ENCODE measurements at places on chromosomes 5 and 9.

DNA sequence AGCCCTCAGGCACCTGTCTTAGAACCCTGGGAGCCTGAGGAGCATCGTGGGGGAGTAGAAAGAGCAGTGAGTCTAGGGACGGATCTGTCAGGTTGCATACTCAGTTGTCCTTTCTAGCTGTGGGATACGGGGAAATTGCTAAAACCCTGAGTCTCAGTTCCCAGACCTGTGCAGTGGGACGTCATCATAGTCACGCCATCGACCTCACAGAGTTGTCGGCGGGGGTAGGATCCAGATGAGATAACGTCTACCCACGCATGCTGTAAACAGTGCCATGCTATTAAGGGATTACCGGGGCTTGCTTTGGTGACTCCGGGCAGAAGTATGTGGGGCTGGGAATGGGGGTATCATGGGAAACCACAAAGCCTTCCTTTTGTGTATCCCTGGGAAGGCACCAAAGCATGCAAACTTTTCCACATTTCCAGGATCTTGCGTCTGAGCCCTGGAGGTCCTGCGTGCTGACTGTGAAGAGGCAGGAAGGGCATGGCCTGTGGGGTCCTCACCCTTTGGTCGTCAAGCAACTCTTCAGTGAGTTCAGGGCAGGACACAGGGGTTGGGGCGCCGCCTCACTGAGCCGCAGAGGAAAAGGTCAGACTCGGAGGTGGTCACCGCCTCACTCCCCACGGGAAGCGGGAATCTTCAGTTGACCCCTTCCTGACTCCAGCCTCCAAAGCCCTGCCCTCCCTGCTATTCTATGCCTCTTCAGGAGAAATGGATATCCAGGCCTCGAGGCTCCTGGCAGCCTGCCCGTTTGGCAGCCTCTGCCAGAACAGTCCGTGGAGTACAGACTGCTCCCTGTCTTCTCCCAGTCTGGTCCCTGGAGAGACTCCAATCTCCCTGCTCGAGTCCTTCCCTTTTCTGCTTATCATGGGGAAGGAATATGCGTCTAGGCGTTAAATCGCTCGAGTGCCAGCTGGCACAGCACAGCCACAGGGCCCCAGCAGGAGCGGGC lies 186.8 kb upstream of the KLF9 start:
- no peak for DNase-seq

- DNase-seq = peak; percentile 65
These were observed 19.7 kb downstream of the CAMSAP1 start for GRCh38 chr9:135887585-135888050.

- no peak for DNase-seq
These were observed 333.6 kb upstream of the DAB2 start for GRCh38 chr5:39758426-39758825.

GRCh38 chr5:172648755-172649154 lies 7.7 kb downstream of the NEURL1B start:
- DNase-seq = no peak

- no peak for DNase-seq
These were observed 54.7 kb downstream of the GAS1 start for GRCh38 chr9:86892576-86892975.

DNA sequence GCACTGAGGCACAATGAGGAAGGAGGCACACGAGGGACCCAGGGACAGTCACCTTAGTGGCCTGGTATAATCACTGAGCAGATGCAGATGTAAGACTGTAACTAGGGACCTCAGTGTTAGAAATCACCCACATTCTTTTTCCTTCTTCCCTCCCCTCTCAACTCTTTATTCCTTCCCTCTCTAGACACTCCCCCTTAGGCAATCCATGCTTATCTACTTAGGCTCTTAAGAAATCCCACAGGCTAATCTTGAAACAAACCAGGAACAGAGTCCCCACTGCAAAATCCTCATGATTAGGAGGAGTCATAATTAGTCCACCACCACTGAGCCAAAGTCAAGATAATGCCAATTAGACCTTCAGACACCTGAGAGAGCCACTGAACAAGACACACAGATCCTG lies 84.7 kb downstream of the ELAVL2 start:
- DNase-seq = no peak

DNA sequence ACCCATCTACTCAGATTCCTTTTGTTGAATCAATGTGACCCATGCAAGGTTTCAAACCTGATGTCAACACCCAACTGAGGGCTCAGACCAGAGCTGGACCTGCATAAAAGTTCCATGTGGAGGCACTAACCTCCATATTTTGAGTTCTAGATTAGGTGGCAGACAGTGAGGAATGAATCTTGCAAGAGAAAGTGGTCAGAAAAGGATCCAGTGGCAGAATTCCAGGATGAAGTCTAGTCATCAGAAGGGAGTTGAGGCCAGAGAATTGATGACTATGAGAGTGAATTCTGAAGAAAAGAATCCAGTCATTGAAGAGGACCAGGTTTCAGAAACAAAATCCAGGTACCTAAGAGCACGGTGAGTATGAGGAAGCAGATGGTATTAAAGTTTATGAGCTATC lies 205.1 kb upstream of the RGMB start:
- DNase-seq = no peak

- no peak for DNase-seq
These were observed 61.3 kb upstream of the MOCS2 start for GRCh38 chr5:53170746-53171349.

GRCh38 chr9:93266521-93267001 lies 82.6 kb downstream of the WNK2 start:
- no peak for DNase-seq

DNA sequence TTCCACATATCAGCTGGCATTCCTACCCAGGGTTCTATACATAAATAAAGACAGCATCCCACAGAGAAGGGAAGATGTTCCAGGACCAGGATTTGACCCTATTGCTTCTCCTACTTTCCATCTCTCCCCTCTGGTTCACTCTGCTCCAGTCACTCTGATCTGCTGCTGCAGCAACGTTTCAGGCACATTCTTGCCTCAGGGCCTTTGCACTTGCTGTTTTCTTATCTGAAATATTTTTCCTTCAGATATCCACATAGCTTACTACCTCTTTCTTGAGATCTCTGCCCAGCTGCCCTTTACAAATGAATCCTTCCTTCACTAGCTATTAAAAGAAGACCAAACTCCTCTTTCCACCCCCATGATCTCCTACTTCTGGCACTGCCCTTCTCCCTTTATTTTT lies 204.5 kb downstream of the SPOCK1 start:
- no peak for DNase-seq

DNA sequence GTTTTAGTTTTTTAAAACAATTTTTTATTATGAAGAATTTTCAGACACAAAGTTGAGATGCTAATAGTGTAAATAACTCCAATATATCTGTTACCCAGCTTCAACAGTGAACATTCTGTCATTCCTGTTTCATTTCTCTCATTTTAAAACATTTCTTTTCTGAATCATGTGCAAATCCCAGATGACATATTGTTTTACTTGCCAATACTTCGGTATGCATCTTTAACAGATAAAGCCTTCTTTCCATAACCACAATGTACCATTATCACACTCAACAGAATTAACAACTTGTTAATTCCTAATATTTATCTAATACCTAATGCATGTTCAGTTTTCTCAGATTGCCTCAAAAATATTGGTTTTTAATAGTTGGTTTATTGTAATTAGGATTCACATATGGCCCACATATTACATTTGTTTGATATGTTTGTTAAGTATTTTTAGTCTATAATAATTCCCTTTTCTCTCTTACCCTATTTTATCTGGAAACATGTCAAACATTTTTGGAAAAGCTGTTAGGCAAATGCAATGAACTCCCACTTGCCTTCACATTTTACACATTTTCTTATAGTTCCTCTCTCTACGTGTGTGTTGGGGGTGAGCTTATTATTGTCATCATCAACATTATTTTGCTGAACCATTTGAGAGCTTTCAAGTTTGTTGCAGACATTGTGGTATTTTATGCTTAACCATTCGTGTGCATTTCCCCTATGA lies 58.7 kb upstream of the ANKRD55 start:
- no peak for DNase-seq

DNA sequence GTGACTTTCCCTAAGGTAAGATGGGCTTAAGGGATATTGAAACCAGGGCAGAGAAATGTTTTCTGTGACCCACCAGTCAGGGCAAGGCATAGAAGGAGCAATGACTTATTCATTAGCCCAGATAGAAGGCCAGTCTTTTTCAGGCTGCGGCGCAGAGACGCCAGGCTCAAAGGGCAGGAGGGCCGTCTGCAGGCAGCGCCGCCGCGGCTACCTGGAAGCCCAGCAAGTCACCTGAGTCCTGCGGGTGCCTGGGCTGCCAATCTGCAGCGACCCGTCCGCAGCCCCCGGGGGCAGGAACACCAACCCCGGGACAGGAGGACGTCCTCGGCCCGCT lies 322 bp upstream of the SH3GL2 start:
- no peak for DNase-seq

GRCh38 chr9:86753836-86754235 lies 193.5 kb downstream of the GAS1 start:
- DNase-seq = no peak

DNA sequence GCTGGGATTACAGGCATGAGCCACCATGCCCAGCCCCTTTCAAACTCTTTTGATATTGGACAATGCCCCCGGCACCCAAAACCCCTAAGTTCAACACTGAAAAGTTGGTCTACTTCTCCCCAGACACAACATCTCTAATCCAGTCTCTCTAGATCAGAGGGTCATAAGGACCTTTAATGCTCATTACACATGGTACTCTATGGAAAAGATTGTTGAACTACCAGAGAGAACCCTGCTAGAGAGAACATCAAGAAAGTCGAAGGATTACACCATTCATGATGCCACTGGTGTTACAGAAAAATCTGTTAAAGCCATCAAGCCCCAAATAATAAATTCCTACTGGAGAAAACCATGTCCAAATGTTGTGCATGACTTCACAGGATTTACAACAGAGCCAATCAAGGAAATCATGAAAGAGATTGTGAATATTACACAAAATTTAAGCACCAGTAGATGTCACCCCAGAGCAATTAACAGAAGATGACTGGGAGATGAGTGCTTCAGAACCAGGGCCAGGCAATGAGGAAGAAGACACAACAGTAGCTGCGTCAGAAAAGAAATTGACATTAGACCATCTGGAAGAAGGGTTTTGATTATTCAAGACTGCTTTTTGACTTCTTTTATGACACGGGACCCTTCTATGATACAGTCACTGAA lies 28.3 kb upstream of the NIPAL4 start:
- no peak for DNase-seq

DNA sequence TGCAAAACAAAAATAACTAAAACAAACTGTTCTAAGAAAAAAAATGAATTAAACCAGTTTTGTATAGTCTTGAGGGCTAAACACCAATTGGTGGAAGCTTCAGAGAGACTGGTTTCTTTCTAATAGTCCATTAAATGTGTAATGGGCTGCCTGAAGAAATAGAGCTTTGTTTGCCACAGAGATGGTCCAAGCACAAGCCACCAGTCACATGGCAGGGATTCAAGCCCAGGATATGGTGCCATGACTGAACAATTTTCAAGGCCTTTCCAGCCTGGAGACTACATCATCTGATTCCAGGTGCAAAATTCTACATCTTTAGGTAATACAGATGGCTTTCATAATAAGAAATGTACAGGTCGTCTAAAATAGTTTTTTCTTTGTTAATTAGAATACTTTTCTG lies 355.3 kb downstream of the NR2F1-AS1 start:
- DNase-seq = no peak

DNA sequence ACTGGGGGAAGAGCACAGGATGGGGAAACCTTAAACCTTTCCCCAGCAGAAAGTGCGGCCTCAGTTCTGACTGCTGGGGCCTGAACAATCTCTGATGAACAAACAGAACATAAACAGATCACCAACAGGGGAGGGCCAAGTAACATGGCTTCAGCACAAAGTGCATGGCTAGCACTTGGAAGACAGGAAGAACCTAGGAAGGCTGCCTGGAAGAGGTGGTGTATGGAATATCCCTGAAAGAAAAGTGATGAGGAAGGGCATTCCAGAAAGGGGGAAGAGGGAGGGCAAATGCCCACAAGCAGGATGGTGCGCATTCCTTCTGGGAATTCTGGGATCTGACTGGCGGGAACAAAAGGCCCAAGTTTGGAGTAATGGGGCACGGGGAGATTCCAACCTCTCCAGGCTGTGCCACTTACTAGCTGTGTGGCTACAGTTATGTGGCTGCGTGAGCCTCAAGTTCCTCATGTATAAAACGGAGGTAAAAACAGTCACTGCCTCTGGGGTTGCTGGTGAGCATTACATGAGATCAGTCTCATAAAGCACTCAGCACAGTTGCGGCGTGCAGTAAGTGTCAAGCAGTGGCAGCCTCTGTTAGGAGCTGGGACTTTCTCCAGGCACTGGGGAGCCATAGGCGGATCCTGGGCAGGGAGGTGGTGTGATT lies 1.6 kb downstream of the PDGFRB start:
- DNase-seq = no peak

DNA sequence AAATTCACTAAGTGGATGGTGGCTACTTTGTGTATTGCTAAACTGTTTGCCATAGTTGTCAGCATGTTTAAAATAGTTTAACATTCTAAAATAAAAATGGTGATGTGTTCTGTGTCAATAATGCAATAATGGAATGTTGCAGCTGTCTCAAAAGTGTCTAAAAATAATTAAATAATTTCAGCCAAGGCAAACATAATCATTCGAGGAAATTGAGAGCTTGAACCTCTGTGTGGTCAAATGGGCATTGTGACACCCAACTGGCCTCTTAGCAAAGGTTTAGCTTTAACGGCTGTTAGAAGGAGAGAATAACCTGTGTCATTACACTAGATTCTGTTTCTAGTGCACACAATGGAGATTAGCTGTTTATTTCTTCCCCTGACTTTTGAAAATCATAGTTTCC lies 278.5 kb downstream of the TMEM167A start:
- no peak for DNase-seq

DNA sequence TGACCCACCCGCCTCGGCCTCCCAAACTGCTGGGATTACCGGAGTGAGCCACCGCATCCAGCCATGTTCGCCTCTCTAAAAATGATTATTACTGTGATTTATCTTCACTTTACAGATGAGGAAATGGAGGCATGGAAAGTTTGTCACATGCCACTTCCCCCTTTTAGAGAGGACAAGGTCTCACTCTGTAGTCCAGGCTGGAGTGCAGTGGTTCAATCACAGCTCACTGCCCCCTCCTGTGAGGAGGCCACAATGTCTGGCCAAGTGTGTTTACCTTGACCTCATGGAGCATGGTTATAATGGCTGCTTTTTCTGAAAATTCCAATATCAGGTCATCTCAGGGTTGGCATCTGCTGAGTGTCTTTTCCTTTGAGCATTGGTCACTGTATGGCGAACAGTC lies 6.7 kb downstream of the PRRT1B start:
- DNase-seq = no peak

Measured in activated T-cell treated with anti-CD3 and anti-CD28 coated beads, Interleukin-2, amount 50 U/mL, for 24 hours (primary cell).